Non-pigmented ciliary epithelial cell (primary cell): ENCODE measurements at places on chromosomes 12 and 14.

- no peak for DNase-seq
Observed at GRCh38 chr14:63725786-63726460, 1.9 kb downstream of the SGPP1 start.

GRCh38 chr12:25377469-25378177, 126.9 kb upstream of the KRAS start:
- DNase-seq: peak; percentile 53

DNA sequence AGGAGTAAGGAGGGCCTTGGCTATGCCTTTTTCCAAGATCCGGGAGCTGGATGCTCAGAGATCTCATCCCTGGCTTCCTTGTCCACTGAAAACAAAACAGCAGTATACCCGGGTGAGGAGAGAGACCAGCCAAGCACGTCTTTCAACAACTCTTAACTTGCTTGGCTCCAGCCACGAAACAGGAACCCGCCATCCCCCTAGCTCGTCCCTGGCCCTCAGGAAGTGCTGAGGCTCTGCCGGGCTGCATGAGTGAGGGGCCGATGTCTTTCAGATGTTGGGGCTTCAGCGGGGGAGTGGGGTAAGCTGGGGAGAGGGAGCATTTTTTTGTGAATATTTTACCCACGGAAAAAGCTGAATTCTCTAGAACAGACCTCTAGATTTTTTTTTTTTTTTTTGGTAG, 231.1 kb downstream of the CACNA1C start:
- no peak for DNase-seq

- DNase-seq: no peak
Observed at GRCh38 chr12:48814262-48815125, 3.8 kb upstream of the CACNB3 start.

GRCh38 chr12:131699434-131699833, 11.5 kb upstream of the SFSWAP start:
- DNase-seq: no peak

GRCh38 chr12:31235868-31236395, 90.0 kb downstream of the SINHCAF start:
- no peak for DNase-seq

DNA sequence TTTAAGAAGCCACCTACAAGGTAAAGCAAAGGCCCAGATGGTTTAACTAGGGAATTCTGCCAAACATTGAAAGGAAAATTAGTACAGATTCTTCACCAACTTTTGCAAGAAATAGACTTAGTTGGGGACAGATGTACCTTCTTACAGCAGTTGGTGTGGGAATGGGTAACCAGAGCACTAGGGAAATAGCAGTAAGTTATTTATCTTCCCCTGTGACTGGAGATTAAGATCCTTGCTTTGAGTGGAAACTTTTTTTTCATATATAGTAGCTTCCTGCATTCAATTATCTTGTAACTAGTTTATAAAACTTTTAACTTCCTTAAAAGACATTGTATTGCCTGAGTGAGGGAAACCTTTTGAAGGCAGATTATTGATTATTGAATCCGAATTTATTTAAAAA, 44.2 kb downstream of the ARID2 start:
- no peak for DNase-seq

- DNase-seq: no peak
Observed at GRCh38 chr14:76574416-76575095, 186.7 kb upstream of the VASH1 start.

DNA sequence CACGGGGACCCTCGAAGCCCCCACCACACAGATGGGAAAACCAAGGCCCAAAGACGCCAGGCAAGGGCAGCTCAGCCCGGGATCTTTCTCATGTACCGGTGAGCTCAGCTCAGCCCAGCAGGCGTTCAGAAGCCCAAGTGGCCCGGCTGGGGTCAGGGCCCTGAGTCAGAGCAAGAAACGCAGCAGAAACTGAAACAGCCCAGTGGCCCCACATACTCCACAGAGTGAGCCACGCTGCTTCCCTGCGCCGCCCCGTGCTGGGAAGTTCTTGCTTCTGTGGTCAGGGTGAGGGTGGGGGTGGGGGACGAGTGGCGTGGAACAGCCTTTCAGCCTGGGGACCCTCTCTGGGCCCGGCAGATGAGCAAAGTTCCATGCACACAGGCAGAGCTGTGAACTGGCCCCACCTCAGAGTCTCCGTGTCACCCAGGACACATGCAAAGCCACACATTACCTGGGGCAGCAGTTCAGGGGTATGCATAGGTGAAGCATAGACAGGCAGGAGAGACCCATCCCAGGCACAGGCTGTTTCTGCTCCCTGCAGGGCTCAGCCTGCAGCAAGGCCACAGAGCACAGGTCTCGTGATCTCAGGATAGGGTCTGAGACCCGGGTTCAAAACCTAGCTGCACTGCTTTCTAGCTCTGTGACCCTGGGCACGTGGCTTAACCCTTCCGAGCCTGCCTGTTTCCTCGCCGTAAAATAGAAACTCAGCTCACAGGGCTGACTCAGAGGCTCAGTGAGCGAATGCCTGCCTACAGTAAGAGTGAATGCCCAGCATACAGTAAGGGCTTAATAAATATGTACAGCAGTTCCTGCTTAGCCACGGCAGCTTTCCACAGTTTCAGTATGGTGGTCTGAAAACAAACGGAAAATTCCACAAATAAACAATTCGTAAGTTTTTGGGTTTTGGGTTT, 21.6 kb downstream of the NCOR2 start:
- peak; percentile 51 for DNase-seq
